ENCODE measurements at places on chromosomes 2 and 18.

DNA sequence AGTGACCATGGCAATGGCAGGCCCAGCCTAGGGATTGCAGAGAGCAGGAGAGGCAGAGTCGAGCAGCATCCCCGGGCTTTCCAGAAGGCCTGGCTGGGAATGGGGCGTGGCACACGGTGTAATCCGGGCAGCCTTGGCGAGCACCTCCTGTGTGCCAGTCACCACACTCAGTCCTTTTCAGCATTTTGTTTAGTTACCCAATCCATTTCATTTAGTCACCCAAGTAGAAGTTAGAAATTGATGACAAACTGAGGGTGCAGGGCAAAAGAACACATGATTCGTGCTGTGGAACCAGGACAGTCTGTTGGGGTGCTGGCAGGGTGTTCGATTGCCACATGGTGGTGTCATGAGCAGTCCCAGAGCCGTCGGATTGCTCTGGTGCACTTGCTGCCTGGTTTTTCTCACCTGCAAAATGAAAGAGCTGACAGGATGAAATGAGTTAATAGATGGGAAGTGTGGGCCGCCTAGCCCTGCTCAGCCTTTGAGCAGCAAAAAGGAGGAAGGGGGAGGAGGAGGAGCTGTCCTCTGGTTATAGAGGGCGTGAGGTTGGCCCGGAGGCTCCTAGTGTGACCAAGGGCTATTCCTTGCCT is 299.4 kb downstream of the AGAP1 start:
- DNase-seq = no peak

DNA sequence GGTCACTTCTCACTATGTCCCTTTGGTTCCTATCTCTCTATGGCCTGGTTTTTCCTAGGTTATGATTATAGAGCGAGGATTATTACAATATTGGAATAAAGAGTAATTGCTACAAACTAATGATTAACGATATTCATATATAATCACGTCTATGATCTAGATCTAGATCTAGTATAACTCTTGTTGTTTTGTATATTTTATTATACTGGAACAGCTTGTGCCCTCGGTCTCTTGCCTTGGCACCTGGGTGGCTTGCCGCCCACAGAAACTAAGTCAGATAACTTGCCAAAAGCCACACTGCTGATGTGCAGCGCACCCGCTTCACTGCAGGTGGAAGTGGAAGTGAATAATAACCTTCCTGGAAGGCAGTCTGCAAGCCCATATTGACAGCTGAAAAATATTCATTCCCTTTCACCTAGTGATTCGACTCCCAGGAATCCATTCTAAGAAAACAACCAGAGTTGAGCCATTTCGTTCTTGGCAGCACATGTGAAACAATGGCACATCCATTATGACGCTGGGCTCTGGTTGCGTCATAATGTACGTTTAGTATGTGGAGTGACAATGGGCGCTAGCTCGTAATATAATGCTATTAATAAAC is 725 bp upstream of the ANKRD53 start:
- peak; percentile 36 for DNase-seq

- DNase-seq = no peak
Observed at GRCh38 chr2:59912042-59912441, 641.4 kb downstream of the BCL11A start.

DNA sequence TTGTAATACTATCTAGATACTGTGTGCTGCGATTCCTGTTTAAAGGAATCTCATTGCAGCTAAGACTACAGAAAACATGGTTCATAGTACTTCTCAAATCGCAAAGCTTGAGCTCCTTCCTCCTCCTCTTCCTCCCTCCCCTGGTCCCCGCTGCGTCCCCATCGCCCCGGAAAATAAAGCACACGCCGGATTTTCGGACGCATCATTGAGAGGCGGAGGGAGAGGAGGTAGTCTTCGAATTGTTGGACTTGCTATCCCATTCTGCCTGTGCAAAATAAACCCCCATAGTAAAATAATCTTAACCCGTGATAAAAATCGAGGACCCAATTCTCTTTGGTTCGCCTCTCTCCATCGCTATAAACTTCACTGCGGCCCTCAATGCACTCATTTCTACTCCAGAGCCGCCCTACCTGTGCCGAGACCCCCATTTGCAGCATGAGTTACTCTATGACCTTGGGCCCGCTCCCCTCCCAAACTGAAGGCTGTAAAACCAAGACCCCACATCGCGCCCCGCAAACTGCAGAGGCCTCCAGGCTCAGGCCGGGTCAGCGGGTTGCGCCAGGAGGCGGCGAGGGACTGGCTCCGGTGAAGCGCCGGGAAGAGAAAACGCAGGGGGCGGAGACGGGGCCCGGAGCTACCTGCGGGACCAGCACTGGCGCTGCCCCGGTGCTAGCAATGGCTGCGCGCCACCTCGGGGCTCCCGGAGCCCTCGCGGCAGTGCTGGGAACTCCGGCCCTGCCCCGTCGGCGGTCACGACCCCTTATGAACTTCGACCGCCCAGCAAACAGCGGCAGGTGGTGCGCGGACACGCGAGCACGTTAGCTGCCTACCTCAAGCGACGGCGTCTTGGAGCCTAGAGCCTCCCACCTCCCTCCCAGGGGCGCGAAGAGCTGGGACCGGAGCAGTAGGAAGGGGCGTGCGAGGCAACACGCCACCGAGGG is 649 bp downstream of the ESCO1 start:
- DNase-seq = peak; percentile 25

DNA sequence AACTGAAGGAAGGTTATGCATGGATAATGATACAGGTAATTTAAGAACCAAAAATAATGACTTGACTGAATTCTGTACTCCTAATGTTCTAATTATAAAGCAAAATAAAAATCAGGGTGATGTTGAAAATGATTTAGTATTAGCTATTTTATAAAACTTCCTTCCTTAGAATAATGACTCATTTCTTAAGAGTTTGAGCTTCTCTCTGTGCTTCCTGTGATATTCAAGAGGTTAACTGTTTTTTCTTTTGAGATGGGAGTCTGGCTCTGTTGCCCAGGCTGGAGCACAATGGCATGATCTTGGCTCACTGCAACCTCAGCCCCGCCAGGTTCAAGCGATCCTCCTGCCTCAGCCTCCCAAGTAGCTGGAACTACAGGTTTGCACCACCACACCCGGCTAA is 14.8 kb downstream of the HADHA start:
- DNase-seq = no peak

DNA sequence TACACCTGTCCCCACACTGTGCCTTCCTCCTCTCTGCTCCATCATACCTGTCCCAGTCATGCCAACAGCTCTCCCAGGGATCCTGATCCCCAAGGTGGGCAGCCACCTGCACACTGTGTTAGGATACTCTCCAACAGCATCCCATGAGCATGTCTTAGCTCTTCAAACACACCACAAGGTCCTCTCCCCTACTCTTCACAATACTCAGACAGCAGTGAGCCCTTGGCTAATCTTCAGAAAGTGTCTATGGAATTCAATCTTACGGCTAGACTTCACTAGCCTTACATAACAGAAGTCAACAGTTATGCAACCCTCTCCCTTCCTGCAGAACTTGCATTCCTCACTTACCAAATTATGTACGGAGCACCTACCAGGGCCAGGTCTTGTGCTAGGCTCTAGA is 79.9 kb downstream of the MYO5B start:
- DNase-seq = no peak

DNA sequence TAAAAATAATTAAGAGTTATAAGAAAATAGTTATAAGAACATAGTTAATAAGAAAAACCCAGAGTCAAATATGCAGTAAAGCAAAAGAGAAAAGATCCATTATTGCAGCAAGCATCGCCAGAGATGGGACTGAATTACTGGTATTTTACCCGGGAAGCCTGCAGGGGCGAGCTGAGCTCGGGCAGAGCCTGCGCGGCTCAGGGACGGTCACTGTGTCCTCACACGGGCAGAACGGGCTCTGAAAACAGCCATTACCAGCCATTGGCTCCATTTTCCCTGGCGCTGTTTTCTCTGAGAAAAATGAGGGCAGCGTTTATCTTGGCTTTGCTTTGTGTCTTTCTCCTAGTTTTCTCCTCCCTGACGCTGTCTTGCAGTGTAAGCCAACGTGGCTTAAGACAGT is 95.3 kb upstream of the ALKAL2 start:
- no peak for DNase-seq

- no peak for DNase-seq
Observed at GRCh38 chr2:85992611-85993010, 103.8 kb upstream of the ST3GAL5 start.

- DNase-seq = no peak
Observed at GRCh38 chr18:63315131-63315662, 4.4 kb downstream of the BCL2 start.

DNA sequence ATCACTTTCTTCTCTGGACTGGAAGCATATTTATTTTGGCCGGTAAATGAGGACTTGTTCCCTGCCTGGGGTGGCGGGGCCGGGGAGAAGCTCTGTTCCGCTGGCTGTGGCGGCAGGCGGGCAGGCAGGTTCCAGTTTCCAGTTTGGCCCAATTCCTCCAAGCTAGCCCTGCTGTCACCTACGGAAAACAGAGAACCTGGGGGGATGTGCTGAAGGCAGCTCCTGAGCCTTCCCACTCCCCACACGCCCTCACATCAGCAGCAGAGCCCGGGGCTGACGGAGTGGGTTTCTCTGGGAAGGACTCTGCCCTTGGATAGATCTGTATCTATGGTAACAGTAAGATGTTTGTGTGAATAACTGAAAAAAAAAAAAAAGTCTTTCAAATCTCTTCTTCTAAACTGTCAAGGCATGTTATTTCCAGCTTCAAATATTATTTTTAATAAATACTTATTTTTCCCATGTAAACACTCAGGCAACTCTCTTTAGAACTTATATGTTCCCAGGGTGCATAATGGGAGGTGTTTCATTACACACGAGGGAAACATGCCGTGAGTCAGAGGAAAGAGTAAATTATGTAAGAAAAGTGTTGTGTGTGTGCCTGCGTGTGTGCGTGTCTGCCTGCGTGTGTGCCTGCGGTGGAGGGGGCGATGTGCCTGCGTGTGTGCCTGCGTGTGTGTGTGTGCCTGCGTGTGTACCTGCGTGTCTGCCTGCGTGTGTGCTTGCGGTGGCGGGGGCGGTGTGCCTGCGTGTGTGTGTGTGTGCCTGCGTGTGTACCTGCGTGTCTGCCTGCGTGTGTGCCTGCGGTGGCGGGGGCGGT is 116.1 kb upstream of the ZNF516 start:
- DNase-seq = no peak

DNA sequence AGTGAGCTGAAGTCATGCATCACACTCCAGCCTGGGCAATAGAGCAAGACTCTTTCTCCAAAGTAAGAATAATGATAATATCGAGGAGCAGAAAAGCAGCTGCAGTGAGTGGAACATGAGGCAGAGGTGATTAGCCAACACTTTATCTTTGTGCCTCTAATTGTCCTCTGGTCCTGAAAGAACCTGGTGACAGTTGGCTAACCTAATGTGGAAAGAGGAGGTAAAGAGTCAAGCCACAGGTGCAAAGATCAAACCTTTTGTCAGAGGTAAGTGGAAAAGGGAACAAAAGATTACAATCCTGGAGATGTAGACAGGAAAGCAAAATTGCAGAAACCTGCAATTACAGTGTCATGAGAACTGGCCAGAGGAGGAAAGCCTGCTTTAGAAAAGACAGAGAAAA is 53.5 kb upstream of the LCLAT1 start:
- no peak for DNase-seq

- DNase-seq = no peak
Observed at GRCh38 chr2:174585657-174586252, 11.8 kb downstream of the WIPF1 start.

- DNase-seq = no peak
Observed at GRCh38 chr18:12599966-12600365, 57.9 kb downstream of the SPIRE1 start.

DNA sequence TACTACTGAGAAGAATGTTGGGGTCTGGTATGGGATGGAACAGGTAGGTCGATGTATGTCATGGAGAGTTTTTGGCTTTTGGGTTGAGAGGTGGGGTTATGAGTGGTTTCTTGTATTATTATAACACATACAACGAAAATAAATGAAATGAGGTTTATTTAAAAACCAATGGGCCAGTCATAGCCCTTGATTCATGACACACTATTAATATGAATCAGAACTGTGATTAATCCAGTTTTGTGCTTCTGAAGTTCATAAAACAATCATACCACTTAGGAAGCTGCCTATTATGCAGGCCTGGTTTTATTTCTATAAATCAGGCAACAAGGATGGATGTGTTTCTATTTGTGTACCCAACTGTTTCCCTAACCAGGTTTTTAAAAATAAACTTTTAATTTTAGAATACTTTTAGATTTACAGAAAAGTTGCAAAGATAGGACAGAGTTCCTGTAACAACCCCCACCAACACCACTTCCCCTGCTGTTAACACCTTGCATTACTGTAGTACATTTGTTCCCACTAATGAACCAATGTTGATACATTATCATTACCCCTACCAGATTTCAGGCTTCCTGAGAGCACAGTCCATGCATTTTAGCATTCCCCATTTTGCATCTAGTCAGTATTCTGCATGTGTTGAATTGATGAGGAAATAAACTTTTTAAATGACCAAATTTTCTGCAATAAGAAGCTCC is 37.5 kb upstream of the NCOA1 start:
- DNase-seq = no peak

- DNase-seq = peak; percentile 54
Observed at GRCh38 chr2:71452565-71452964, 796 bp upstream of the DYSF start.

DNA sequence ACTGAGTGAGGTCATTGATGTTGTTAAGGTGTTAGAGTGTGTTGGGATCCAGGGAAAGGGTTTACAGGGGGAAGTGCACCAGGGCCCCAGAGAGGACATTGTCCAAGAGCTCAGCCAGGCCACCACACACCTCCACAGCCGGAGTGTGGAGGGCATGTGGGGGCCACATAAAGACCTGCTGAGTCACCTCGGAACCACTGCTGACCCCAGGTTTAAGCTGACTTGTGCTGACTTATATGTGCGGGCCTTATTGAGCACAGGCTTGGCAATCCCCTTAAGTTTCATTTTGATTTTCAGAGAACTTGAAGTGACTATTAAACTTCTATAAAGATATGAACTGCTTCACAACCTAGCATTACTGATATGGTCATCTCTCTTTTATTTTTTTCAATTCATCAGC is 166.2 kb upstream of the MAP3K20 start:
- no peak for DNase-seq

- DNase-seq = no peak
Observed at GRCh38 chr2:157592948-157593347, 35.7 kb downstream of the ACVR1C start.

GRCh38 chr2:190879474-190880377 is 895 bp upstream of the GLS start:
- DNase-seq = no peak

- peak; percentile 22 for DNase-seq
Observed at GRCh38 chr18:3706279-3707097, 256.5 kb downstream of the TGIF1 start.

GRCh38 chr2:205637779-205638503 is 44.4 kb upstream of the NRP2 start:
- DNase-seq = no peak

GRCh38 chr2:128654408-128654807 is 335.7 kb upstream of the HS6ST1 start:
- peak; percentile 16 for DNase-seq

DNA sequence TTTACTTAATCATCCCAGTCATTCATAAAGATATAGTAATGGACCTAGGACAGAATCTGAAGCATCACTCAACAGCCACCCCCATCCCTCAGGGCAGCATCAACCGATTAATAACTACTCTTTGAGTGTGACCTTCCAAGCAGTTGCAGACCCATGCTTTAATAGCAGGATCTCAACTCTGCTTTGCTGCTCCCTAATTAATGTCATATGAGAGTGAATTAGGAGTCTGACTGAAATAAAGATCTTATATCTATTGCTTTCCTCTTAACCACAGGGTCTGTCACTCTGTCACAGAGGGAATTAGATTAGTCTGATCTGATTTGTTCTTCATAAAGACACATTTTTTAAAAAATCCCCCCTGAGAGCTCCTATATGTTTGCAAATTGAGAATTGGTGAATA is 46.1 kb upstream of the LRP1B start:
- DNase-seq = no peak

- DNase-seq = no peak
Observed at GRCh38 chr18:51397347-51397962, 200.0 kb upstream of the MEX3C start.
